ENCODE measurements at places on chromosomes 2 and 18.

- DNase-seq, result no peak
Observed at GRCh38 chr2:60480089-60480773, 73.2 kb downstream of the BCL11A start.

GRCh38 chr18:58991167-58991798, 126.6 kb downstream of the ZNF532 start:
- DNase-seq, result no peak

GRCh38 chr2:169464882-169465281, 14.4 kb upstream of the BBS5 start:
- no peak for DNase-seq

DNA sequence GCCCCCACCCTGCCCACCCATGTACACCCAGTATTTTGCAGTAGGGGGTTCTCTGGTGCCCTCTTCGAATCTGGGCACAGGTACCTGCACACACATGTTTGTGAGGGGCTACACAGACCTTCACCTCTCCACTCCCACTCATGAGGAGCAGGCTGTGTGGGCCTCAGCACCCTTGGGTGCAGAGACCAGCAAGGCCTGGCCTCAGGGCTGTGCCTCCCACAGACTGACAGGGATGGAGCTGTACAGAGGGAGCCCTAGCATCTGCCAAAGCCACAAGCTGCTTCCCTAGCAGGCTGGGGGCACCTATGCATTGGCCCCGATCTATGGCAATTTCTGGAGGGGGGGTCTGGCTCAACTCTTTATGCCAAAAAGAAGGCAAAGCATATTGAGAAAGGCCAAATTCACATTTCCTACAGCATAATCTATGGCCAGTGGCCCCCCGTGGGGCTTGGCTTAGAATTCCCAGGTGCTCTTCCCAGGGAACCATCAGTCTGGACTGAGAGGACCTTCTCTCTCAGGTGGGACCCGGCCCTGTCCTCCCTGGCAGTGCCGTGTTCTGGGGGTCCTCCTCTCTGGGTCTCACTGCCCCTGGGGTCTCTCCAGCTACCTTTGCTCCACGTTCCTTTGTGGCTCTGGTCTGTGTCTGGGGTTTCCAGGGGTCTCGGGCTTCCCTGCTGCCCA, 9.3 kb downstream of the PROC start:
- no peak for DNase-seq

DNA sequence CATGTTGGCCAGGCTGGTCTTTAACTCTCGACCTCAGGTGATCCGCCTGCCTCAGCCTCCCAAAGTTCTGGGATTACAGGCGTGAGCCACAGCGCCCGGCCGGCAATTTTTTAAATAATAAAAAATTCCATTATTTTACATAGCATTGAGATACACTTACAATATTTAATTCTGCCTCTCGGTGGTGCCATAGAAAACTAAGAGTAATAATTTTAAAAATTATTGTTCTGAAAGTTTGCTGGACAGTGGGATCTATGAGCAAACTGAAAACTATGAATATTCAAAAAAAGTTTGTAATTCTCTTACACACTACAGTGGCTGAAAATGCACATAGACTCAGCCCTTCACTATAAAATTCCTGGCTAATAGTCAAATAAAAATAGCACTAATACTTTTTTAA, 90.9 kb upstream of the STON1 start:
- no peak for DNase-seq

GRCh38 chr18:13390196-13390595, 171.6 kb downstream of the LDLRAD4 start:
- DNase-seq, result no peak

All from NCI-H1417 treated with DMSO at 0.1 percent for 48 hours (cell line).